ENCODE measurements at places on chromosomes 13 and 19. TPM values are rescaled to one million over a fixed set of nuclear protein-coding genes. Genes with fewer than 3 reads are reported as not detected.

KLK3 gene
- not detected for total RNA-seq

- peak; percentile 7 for DNase-seq
Measured at GRCh38 chr13:101451641-101452040, 834 bp upstream of the ITGBL1 start.

TTC9B gene
- not detected for total RNA-seq

DNA sequence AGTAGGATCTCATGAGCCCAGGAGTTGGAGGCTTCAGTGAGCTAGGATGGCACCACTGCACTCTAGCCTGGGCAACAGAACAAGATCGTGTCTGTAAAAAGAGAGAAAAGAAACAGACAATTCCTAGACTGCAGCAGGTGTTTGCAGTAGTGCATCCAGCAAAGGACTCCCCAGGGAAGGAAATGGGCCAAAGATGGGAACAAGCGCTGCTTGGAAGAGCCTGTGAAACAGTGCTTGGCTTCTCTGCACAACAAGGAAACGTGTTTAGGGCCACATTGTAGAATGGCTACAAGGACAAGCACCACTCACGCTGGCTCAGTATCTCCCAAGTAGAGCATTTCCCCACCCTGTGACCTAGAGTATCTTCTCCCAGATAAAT lies 35.5 kb upstream of the LDLR start:
- no peak for DNase-seq

DNA sequence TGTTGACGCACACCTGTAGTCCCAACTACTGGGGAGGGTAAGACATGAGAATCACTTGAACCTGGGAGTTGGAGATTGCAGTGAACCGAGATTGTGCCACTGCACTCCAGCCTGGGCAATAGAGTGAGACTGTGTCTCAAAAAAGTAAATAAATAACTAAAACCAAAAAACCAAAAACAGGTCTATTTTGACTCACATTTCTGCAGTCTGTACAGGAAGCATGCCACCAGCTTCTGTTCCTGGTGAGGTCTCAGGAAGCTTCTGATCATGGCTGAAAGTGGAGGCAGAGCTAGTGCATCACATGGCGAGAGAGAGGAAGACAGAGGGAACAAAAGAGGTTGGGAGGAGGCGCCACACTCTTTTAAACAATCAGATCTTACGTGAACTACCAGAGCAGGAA lies 142.5 kb downstream of the ITGBL1 start:
- no peak for DNase-seq

DNA sequence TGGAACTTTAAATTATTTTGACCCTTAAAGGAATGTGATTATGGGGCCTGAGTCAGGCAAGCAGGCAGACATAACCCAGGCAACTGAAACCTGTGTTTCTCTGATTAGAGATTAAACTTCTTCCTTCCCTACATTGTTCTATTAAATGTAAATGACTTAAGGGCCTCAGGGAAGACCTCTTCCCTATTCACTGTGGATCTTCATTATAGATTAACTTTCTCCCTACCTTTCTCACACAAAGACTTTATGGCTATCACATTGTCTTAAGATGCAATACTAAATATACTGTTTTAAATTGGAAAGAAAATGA lies 8.8 kb upstream of the METTL21C start:
- DNase-seq: no peak

PLIN4 gene
- 0.18 TPM for total RNA-seq

DNA sequence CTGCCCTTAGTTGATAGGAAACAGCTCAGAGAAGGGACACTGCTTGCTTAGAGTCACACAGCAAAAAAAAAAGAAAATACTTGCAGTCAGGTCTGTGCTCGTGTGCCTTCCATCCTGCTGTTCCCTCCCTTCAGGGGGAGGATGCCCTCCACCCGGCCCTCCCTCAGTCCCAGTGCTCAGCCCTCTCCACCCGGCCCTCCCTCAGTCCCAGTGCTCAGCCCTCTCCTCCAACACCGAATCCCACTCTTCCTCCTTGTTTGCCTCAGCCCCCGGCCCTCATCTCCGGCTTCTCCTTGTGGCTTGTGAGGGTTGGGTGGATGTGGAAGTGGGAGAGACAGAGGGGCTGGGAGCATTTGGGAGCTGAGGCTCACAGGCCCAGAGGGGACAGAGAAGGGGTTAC lies 5.8 kb downstream of the TFPT start:
- DNase-seq: no peak

LRRC63 gene
- not detected for total RNA-seq

DNA sequence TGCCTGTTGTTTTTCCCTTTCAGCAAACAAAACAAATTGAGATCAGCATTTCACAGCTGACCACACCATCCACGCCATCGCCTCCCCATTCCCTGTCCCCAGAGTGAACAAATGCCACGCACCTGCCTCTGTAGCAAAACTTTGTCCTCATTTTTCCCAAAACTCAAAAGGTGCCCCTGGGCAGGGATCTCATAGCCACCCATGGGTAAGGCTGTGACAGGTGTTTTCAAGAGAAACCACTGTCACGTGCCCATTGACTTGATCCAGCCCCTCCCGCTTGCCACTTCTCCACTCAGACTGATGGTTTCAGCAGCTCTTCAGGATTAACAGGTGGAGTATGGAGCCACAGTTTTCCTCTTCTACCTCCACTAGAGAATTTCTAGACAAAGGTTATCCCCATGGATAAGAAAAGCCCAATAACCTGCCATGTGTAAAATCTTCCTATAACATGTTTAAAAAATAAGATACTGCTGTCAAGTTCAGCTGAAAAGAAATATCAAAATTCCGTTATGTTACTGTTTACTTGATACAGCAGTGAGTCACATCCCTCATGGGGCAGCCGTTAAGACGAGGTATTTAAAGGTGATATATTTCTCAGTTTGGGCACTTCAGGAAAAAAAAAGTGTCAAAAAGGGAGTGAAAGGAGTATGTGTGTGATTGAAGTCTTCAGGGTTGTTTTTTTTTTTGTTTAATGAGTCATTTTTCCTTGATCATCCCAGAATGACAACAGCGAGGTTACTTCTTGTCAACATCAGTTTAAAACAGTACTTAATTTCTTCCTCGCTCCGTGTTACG lies 63.5 kb upstream of the GPR183 start:
- DNase-seq: no peak

DNA sequence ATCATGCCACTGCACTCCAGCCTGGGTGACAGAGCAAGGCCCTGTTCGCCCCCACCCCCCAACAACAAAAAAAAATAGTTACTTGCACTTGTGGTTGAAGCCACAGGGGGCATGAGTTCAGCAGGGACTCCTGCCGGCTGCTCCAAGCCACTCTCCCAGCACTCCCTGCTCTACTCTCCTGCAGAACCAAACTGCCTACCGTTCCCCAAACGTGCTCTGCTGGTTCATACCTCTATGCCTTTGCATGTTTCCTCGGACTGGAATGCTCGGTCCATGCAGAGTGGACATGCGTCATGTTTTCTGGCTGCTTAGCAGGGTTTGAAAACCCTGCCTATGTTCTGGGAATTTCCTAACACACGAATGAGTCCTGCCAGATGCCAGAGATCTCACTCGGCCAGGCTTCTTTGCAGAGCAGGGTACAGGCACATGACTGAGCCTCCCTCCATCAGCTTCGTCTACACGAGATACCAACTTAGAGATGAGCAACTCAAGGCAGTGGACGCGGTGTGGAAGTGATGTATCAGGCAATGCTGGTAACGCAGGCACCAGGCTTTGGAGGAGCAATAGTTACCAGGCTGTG lies 8.5 kb upstream of the SLC25A15 start:
- DNase-seq: no peak

PRSS57 gene
- not detected for total RNA-seq

DNA sequence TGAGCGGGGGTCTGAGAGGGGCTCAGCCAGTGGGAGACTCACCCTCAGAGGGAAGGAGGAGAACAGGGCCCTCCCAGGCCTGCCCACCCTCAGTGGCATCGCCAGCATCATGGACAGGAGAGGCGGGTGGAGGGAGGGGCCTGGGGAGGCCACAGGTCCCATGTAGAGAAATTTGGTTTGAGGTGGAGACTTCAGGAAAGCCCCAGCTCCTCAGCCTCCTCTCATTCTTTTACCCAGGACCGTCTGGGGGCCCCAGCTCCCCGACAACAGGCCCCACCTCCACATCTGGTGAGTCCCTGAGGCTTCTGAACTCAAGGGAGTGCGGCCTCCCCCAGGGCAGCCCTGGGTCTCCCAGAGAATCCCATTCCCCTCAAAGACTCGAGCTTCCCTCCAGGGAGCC lies 3.1 kb downstream of the LILRB1 start:
- no peak for DNase-seq

- DNase-seq: no peak
Measured at GRCh38 chr19:17950310-17951156, 16.4 kb upstream of the KCNN1 start.

- DNase-seq: peak; percentile 77
Measured at GRCh38 chr19:36418287-36419001, at the start of gene ZFP82. Gene ZFP82, minus strand, starts transcription at chr19:36418644. Its CDS starts 8,855 bp downstream, at chr19:36409789.

- no peak for DNase-seq
Measured at GRCh38 chr13:89910166-89910565, 1437.3 kb upstream of the MIR17HG start.

DNA sequence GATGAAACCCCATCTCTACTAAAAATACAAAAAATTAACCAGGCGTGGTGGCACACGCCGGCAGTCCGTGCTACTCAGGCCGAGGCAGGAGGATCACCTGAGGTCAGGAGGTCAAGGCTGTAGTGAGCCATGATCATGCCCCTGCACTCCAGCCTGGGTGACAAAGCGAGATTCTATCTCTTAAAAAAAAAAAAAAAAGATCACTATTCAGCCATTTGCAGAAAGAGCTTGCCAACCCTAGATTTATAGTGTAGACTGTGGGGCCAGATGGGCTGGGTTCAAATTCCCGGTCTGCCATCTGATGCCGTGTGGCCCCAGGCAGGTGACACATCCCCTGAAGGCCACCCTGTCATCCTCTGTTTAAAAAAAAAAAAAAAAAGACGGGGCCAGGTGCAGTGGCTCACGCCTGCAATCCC lies 28.9 kb downstream of the SMIM24 start:
- no peak for DNase-seq

- DNase-seq: peak; percentile 2
Measured at GRCh38 chr13:65926750-65927171, 1303.4 kb downstream of the PCDH9 start.

LSM7 gene
- 400 TPM for total RNA-seq

ADGRE2 gene
- not detected for total RNA-seq

ZNF490 gene
- 3.9 TPM for total RNA-seq

DNA sequence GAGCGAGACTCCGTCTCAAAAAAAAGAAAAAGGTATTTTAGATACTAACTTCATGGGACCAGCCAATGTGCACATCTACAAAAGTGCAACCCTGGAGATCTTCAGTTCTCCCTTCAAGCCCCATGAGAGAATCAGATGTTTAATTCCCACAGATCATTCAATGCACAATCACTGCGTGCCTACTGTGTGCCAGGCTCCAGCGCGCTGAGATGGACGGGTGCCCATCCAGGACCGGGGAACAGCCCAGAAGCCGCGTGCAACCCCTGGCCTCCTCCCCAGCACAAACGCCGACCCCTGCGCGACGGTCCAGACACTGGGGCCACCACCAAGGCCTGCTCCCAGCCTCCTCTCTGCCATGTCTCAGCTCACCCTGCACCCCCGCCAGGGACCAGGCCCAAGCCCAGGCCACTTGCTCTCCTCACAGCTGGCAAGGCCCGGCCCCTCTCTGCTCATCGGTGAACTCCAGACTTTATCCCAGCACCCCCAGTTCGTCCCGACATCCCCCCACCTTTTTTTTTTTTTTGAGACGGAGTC lies 5.3 kb downstream of the BTBD2 start:
- no peak for DNase-seq

GRCh38 chr13:44084146-44084545 lies 204.4 kb downstream of the LACC1 start:
- peak; percentile 98 for DNase-seq

DNA sequence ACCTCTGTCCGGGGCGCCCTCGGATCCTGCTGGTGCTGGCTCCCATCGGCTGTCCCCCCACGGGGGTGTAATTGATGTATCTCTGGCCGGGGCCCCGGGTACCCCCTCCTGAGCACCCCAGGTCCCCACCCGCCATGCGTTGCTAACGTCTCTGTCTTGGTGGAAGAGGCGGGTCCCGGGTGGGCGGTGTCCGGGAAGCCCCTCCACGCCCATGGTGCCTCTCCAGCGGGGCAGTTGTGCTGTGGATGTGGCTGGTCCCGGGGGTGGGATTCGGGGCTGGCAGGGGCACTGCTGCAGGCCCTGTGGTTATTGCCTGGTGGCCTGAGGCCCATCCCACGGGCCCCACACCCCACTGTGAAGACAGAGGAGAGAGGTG lies 4.9 kb downstream of the DIRAS1 start:
- DNase-seq: no peak

DNA sequence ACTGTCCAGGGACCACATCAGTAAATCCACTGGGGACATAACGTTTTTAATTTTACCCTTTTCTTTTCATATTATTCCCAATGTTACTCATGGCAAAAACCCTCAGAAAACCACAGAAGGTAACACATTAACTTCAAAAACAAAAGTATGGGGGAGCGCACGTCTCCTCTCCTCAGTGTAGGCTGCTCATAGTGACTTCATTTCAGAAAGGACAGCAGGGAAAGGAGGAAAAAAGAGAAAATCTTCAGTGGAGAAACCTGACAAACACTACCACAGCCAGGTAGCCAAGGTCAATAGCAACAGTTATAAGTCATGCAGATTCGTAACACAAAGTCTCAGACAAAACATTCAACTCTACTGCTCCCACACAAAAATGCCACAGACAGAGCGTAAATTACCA lies 21.4 kb downstream of the DZIP1 start:
- no peak for DNase-seq

SWSAP1 gene
- 6.2 TPM for total RNA-seq

PPFIA3 gene
- total RNA-seq: 111 TPM

DNA sequence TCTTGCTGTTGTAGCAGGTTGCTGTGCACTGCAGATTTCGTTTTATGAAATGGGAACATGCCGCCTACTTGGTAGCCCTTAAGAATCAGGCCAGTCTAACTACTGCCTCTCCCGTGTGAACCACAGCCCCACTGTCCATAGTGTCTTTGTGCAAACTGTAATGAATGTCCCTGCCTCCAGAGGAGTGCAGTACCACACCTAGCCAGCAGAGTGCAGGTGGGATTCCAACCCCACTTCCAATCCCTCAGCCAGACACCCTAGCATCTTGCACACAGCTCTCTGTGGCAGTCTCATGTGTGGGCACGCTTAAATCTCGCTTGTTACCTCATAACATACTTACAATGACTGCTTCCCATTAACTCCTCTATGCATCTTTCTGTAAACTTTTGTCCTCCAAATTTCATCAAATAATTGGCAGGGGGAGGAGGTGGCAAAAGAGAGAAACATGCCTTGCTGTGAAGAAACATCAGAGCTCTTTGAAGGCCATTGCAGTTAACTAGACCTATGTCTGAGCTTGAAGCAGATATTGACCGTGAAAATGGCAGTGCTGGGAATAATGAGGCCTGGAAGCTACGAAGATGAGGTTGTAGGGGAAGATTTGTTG lies 47.2 kb downstream of the ZAR1L start:
- no peak for DNase-seq

DNA sequence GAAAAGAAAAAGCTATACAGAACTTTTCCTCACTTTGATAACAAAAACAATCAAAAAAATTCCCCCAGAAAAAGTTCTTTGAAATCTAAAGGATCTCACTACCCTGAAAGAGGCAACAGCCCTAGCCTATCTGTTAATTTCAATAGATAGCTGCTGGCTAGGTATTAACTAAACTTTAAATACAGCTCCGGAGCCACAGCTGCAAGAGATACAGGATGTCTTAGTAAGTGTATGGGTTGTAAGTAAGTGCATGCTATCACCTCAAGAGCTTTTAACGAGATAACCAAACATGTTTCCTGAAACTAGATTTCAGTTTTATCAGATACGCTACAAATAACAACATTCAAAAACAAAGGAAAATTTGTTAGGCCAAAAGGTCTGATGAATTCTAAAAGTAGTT lies 148.4 kb downstream of the KLF12 start:
- no peak for DNase-seq
